Esophagus mucosa (tissue), 1 donor: ENCODE measurements at places on chromosomes 1 and 21. TPM values are rescaled to one million over a fixed set of nuclear protein-coding genes. Genes with fewer than 3 reads are reported as not detected.

The HSD11B1 gene
- total RNA-seq: 0.36 TPM

The DHRS3 gene
- total RNA-seq: 116 TPM

The AMY2A gene
- total RNA-seq: not detected

The GLRX2 gene
- 15.7 TPM for total RNA-seq

The VWA5B1 gene
- total RNA-seq: not detected

The EYA3 gene
- total RNA-seq: 18.9 TPM

The LRRC3 gene
- total RNA-seq: 0.72 TPM

The FAM177B gene
- 0.64 TPM for total RNA-seq

The RNU5D-1 gene
- not detected for total RNA-seq

The NBPF10 gene
- 3.6 TPM for total RNA-seq

The ATP6V1G3 gene
- total RNA-seq: not detected

The F11R gene
- total RNA-seq: 137 TPM

The AMPD1 gene
- total RNA-seq: not detected

The FAM72C gene
- 2.8 TPM for total RNA-seq

The SPRTN gene
- 7.6 TPM for total RNA-seq

The NHLH1 gene
- total RNA-seq: 0.08 TPM

The INSRR gene
- not detected for total RNA-seq

The L1TD1 gene
- not detected for total RNA-seq

The PDC gene
- total RNA-seq: not detected
